ENCODE measurements at places on chromosomes 2 and 18.
A peak's percentile ranks its signal among the peaks of the same experiment; 100 is the strongest.

DNA sequence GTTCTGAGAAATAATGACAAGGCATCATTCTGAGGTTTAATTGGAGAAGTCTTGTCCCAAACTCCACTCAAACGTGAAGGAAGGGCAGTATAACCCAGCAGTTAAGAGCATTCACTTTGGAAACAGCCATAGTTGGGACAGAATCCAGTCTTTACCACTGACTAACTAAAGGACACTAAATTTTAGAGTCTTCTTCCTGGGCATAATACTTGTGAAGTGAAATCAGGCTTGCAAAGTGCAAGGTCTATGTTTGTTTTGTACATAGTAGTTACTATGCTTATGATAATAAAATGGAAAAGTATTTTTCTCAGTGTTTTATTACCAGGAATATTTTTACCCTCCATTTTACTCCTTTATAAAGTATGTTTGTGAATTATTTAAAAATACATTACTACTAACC lies 748.2 kb upstream of the ID2 start:
- no peak for DNase-seq

DNA sequence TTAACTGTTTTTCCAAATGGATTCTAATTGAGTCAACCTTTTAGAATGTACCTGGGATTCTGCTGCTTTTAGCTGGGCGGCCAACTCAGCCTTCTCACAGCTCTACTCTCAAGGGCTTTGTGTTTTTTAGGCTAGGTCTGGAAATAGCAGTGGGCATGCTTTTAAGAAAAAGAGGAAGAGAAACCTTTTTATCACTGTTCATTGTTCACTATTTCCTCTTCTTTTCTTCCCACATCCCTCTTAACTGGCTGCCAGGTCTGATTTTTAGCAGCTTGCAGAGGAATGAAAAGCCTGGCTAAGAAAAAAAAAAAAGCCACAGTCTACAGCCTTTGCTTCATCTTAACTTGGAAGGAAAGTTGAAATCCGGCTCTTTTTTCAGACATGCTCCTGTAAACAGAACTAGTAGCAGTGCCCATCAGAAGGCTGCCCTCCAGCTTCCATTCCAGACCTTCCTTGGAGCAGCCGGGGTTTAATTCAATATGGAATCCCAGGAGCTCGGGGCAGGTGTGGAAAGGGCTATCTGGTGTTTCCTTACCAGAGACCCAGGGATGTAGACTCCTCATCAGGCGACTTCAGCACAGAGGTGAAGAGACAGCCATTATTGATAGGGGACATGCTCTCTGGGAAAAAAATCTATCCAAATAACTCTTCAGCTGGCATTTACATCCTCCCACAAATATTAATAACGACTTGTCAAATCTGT lies 230.7 kb downstream of the MYO3B start:
- DNase-seq: no peak

- DNase-seq: no peak
These were observed 59.9 kb upstream of the TANK start for GRCh38 chr2:161100211-161100895.

- no peak for DNase-seq
These were observed 1221.1 kb upstream of the ACVR2A start for GRCh38 chr2:146623771-146624170.

DNA sequence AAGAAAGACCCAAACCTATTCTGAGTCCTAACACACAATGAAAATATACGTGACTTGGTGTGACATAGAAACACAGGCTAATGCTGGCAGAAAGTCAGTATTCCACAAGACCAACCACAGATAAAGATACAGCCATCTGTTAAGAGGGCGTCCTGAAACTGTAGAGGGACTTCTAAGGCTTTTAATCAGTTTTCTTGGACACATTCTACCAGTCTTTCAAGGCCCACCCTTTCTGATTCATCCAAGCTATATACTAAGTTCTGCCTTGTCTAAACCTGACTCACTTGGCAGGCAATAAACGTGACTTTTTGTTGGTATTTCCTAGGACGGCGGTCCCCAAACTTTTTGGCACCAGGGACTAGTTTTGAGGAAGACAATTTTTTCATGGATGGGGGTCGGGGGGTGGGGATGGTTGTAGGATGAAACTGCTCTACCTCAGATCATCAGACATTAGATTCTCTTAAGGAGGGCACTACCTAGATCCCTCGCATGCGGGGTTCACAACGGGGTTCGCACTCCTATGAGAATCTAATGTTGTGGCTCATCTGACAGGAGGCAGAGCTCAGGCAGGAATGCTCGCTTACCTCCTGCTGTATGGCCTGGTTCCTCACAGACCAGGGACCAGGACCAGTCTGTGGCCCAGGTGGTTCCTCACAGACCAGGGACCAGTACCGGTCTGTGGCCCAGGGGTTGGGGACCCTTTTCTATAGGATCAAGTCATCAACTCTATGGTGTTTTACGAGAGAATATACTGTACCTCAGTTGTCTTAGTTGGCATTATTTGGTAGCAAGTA lies 61.4 kb downstream of the SP3 start:
- DNase-seq: no peak

DNA sequence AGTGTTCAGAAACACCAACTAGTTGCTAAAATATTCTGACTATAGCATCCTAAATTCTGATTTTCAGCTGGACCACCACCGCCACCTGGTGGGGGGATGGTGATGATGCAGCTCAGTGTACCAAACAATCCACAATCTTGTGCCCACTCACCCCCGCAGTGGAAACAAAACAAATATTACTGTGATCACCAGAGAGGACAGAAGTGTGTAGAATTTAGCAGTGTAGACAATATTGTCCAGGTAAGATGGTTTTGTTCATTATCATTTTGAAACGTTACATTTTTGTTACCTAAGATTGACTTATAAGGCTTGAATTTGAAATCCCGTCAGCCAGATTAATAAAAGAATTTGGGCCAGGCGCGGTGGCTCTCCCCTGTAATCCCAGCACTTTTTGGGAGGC lies 31.7 kb upstream of the UBXN4 start:
- DNase-seq: peak; percentile 78

- no peak for DNase-seq
These were observed 19.4 kb downstream of the CELF4 start for GRCh38 chr18:37546272-37546537.

DNA sequence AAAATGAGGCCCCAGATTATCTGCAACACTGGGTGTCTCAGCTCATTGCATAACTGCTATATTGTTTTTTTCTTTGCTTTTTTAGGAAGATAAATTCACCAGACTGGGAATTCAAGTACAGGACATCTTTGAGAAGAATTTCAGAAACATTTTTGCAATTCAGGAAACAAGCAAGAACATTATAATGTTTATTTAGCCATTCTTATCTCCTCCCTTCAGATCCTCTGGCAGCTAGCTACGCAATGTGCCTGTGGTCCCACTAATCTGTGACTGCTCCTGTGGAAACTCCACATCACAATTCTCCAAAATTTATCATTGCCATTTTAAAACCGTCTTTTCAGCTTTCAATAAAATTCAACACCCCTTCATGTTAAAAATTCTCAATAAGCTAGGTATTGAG lies 126.8 kb downstream of the SP100 start:
- DNase-seq: no peak

All from activated naive CD4-positive, alpha-beta T cell treated with anti-CD3 and anti-CD28 coated beads, Interleukin-2, amount 50 U/mL, for 72 hours (primary cell).